ENCODE measurements at places on chromosomes 2 and 18.

DNA sequence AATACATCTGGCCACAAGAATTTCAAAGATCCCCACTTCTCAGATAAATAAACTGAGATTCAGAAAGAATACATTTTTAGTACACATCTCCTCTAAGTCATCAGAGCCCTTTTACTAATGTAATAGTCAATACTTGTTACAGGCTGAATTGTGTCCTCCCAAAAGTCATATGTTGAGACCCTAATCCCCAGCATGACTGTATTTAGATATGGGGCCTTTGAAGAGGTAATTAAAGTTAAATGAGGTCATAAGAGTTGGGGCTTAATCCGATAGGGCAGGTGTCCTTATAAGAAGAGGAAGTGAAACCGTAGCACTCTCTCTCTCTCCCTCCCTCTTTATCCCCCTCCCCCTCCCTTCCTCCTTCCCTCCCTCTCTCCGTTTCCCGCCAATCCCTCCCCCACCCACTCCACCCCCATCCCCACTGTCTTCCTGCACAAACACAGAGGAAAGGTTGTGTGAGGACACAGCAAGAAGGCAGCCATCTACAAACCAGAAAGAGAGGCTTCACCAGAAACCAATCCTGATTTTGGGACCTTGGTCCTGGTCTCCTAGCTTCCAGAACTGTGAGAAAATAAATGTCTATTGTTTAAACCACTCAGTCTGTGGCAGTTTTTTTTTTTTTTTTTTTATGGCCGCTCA lies 66.6 kb upstream of the ZNF397 start:
- DNase-seq, result no peak

DNA sequence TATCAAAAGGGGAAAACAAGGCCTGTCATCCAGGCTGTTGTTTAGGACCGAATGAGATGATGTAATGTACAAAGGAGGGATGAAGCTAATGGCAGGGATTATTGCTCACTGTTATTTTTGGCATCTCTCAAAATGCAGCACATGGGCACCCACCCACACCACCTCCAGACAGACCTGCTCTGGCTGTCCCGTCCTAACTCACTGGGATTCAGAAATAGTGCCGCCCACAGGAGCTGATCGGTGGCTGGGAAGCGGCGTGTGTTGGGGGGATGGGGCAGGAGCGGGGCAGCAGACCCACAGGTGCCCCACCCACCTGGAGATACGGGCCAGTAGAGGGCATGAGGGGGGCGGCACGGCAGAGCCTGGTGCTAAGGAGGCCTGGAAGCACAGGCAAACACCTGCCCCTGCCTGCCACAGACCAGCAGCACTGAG lies 52.2 kb downstream of the CRACDL start:
- no peak for DNase-seq

DNA sequence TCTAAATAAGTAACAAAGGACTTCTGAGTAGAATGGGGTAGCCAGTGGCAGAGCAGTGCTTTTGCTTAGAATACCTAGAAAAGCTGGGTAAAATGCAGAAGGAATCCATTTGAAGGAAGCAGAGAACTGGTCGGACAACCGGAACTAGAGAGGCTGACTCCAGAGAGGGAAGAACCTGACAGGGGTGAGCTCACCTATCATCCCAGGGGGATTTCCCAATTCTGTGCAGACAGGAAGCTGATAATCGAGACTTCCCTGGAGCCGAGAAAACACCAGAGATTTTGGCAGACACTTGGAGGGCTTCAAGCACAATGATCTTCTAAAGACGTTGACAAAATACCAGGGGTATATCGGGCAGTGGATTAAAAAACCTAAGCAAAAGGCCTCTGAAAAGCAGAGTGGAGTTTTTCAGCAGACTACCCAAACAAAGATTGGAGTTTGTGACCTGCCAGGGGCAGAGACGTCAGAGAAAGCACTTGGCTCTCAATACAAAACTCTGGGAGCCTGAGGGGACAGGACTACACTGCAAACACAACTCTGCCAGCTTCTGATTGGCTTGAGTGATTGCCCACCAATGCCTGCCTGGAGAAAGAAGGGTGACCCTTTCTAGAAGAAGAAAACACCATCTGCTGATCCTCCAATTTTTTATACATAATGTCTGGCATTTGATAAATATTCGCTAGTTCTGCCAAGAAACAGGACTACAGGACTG lies 67.5 kb upstream of the TTN start:
- no peak for DNase-seq

DNA sequence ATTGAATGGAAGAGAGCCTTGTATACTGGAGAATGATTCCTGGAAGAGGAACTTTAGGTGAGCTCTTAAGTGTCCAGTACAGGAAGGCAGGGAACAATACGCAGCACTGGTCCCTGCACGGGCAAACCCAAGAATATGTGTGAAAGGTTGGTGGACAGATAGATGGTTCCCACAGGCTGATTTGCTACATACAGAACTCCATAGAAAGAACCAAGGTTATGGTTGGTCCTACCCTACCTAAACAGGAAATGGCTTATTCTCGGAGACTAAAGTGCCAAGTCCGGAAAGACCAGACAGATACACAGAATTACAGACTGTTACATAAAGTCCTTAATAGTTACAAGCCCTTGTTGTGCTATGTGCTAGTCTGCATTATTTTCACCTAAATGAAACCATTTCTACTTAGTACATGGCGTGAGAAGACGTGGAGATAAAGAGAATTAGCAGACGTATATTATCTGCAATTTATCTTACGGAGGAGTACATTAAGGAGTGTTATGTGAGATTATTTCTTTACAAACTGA lies 1.2 kb downstream of the REV1 start:
- no peak for DNase-seq

- no peak for DNase-seq
Observed at GRCh38 chr18:44579745-44580144, 100.9 kb upstream of the SETBP1 start.

DNA sequence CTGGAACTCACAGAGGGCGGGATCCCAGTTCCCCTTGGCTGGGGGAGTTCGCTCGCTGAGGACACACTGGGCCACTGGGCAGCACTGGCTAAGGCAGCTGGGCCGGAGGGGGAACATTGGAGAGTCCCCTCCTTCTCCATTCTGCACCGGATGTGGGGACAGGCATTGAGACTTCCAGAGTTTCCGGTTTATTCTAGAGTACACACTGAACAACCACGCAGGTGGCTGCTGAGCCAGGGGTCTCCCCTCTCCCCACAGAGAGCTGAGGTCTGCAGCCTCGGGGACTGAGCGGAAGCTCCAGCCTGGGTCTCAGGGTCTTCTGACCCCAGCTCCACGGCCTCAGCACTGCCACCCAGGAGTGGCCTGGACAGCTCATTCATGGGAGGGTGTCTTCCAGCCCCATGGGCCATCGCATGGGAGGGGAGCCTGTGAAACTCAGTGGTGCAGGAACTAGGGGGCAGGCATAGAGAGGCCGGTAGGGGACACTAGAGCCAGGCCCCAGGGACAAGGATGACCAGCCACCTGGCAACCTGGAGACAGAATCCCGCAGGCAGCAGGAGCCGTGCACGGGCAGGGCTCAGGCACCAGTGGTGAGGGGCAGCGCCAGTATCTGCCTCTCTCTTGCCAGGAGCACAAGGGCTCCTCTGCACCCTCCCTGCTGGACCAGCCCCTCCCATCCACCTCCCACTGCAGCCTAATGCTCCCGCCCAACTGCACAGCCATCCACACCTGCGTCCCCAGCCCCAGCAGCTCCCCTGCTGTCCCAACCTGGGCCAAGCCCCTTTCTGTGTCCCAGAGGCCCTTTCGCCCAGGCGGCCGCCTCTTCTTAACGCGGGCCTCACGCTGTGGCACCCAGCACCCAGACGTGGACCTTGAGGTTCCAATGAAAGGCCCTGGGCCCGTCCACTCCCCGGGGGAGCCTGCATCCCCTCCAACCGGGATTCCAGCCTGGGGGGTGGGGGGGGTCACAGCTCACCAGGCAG lies 45.1 kb upstream of the GPC1 start:
- no peak for DNase-seq

DNA sequence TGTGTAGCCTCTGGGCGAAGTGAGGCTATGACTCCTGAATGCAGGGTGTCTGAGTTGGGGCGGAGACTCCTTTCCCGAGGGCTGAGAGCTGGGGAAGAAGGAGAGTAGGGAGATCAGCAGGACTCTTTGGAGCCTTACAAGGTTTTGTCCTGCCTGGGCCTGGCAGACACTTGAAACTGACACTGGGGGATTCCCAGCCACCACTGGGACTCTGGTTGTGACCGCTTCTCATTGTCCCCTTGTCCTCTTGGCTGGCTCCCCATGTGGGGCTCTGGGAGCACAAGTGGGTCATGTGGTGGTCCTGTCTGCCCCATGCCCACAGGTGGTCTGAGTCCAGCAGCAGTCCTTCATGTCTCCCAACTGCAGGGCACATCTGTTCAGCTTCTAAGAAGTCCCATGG lies 78.2 kb upstream of the MGAT4A start:
- no peak for DNase-seq

All from fibroblast of the conjunctiva (primary cell).